ENCODE measurements at places on chromosomes 6 and 20.

DNA sequence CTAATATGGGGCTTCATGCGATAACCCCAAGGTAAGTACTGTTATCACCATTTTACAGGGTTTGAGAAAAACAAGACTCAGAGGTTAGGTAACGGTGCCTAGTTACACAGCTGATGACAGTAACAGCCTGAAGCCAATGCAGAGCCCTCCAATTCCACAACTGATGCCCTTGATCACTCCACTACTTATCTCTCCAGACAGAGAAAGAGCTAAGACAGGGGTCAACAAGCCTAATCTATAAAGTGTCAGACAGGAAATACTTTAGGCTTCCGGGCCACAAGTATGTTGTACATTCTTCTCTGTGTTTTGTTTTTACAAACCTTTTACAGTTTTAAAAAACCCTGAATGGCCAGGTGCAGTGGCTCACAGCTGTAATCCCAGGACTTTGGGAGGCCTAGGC lies 50.9 kb downstream of the MAP7 start:
- DNase-seq, result no peak

GRCh38 chr6:69735027-69735426 lies 61.8 kb downstream of the LMBRD1 start:
- DNase-seq, result no peak

- DNase-seq, result no peak
Measured at GRCh38 chr6:144581812-144582537, 296.8 kb downstream of the UTRN start.

GRCh38 chr6:137767911-137768690 lies 99.0 kb upstream of the TNFAIP3 start:
- no peak for DNase-seq

GRCh38 chr6:1470040-1470439 lies 80.7 kb downstream of the FOXF2 start:
- DNase-seq, result no peak

GRCh38 chr6:1912731-1913130 lies 303.0 kb downstream of the FOXC1 start:
- no peak for DNase-seq

DNA sequence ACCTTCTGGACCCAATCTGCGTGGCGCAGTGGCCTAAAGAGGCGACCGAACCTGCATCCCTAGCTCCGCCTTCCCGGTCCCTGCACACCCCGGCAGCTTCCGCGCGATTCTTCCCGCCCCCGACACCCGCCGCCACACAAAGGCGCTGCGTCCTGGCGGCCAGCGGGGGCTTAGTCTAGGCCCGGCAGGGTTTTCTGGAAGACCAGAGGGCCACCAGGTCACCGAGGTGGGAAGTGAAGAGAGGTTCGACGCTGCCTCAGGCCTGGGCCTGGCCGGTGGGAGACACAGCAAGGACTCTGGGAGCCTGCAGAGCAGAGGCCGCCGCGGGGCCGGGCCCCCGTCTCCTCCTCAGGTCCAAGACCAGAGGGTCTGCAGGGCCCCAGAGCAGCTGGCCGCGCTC lies 154.9 kb downstream of the OR2B2 start:
- no peak for DNase-seq
